Activated CD8-positive, alpha-beta T cell treated with anti-CD3 and anti-CD28 coated beads, Interleukin-2, amount 10 ng/mL, durations not matched to agents 7 days and 5 days (primary cell): ENCODE measurements at places on chromosomes 12 and 14. TPM values are rescaled to one million over a fixed set of nuclear protein-coding genes. Genes with fewer than 3 reads are reported as not detected.
A peak's percentile ranks its signal among the peaks of the same experiment; 100 is the strongest.

DNA sequence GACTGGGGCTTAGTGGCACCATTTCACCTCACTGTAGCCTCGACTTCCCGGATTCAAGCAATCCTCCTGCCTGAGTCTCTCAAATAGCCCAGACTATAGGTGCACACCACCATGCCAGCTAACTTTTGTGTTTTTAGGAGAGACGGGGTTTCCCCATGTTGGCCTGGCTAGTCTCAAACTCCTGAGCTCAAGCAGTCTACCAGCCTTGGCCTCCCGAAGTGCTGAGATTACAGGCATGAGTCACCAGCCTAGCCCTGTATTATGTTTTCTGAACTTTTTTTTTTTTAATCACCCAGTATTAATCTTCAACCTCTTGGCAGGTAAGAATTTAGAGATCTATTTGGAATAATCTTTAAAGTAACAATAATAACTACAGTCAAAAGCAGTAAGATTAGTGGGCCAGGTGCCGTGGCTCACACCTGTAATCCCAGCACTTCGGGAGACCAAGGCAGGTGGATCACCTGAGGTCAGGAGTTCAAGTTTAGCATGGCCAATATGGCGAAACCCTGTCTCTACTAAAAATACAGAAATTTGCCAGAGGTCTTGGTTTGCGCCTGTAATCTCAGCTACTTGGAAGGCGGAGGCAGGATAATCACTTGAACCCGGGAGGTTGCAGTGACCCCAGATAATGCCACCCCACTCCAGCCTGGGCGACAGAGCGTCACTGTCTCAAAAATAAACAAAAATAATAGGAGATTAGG is 8.6 kb downstream of the NANOG start:
- no peak overlapping the region for H3K4me3 ChIP-seq
- no peak overlapping the region for H3K27ac ChIP-seq
- H3K4me1 ChIP-seq: no peaks in the 10 kb centered on the region

DNA sequence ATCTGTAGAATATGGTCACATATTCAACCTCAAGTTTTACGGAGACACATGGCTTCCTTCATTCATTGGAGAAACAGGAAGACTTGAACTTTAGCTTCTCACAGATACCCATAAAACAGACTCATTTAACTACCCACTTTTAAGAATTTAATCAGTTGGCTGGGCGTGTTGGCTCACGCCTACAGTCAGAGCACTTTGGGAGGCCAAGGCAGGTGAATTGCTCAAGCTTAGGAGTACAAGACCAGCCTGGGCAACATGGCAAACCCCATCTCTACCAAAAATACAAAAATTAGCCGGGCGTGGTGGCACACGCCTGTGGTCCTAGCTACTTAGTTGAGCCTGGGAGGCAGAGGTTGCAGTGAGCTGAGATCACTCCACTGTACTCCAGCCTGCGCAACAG is 64.7 kb upstream of the STAC3 start:
- no peak overlapping the region for H3K4me3 ChIP-seq
- H3K36me3 ChIP-seq: peaks cover 2% of the 10 kb centered on the region
- no peak overlapping the region for H3K27ac ChIP-seq
- no peaks in the 10 kb centered on the region for H3K27me3 ChIP-seq

DNA sequence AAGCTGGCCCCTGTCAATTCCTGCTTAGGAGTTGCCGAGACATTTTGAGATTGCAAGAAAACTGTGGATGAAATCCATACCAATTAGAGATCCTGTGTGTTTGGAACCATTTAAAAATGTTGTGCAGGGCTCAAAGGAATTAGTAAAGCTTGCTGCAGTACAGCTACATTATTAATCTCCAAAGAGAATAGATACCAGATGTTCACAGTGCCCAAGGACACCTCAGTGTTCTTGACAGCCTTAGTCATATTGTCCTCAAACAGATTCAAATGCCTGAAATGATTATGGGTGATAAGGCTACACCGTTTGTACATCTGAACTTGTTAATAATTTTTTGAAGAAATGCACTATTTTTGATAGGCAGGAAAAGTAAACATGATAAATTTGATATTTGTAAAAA is 164.6 kb downstream of the MSRB3 start:
- no peak for DNase-seq
- H3K27me3 ChIP-seq: no peaks in the 10 kb centered on the region
- no peaks in the 10 kb centered on the region for H3K4me1 ChIP-seq

DNA sequence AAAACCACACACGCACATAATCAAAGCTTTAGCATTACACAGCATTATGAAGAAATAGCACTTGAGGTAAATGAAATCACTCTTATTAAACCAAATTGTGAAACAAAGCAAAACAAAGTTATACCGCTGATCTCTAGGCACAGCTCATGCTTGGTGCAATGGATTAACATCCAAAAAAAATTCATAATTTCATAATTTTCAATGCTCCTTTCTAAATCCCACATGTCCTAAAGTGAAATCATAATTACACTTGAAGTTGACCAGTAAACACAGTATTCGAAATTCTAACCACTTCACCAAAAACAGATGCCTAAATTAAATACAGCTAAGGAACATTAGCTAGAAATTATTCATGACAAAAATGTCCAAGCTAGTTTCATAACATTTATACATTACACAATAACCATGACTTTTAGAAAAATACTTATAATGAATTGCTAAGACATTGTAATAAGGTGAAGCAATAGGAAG is 1.5 kb downstream of the MLH3 start:
- no peak overlapping the region for H3K27ac ChIP-seq
- DNase-seq: no peak
- H3K4me3 ChIP-seq: peak overlapping the region; percentile 36
- H3K27me3 ChIP-seq: no peaks in the 10 kb centered on the region
- peaks cover 47% of the 10 kb centered on the region for H3K4me1 ChIP-seq
- H3K36me3 ChIP-seq: peaks cover 42% of the 10 kb centered on the region

DNA sequence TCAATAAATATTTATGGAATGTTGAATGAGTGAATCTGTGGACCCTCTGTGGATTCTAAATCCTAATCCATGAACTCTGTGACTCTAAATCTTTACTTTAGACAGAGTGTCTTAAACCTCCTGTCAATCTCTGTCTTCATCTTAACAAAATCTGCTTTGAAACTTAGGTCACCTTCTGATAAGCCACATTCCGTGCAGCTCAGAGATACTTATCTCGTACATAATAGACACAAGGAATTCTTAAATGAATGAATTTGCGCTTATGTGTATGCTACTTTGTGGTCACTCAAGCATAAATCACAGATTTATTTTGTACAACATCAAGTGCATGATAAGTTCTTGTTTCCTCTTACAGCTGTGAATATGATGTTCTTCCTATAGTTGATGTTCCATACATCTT is 2.2 kb upstream of the KRAS start:
- H3K27ac ChIP-seq: no peak overlapping the region
- H3K36me3 ChIP-seq: peaks cover 10% of the 10 kb centered on the region
- H3K4me1 ChIP-seq: peaks cover 18% of the 10 kb centered on the region
- DNase-seq: no peak
- H3K4me3 ChIP-seq: no peak overlapping the region
- peaks cover 2% of the 10 kb centered on the region for H3K27me3 ChIP-seq

DNA sequence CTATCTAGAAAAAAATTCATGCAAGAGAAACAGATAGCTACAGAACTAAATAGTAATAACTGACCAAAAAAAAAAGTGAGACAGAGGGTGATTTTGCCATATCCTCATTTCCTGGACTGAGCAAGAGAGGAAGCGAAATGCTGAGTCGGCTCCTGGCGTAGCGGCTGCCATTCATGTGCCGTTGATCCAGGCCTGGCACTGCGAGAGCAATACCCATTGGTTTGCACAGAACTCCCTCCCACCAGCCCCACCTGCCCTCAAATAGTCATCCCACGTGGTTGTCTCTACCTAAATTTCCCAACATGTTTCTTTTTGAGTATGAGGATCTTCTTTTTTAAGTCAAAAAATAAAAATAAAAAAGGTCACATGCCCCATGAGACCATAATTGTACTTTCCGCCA is 9.4 kb upstream of the WNT5B start:
- no peak for DNase-seq
- H3K4me1 ChIP-seq: peaks cover 28% of the 10 kb centered on the region
- no peaks in the 10 kb centered on the region for H3K36me3 ChIP-seq
- no peak overlapping the region for H3K4me3 ChIP-seq

GRCh38 chr14:45787167-45787566 is 534.2 kb upstream of the MIS18BP1 start:
- H3K36me3 ChIP-seq: no peaks in the 10 kb centered on the region
- DNase-seq: no peak
- H3K4me1 ChIP-seq: no peaks in the 10 kb centered on the region
- no peak overlapping the region for H3K27ac ChIP-seq

- H3K36me3 ChIP-seq: peaks cover 58% of the 10 kb centered on the region
- H3K4me1 ChIP-seq: peaks cover 22% of the 10 kb centered on the region
- no peaks in the 10 kb centered on the region for H3K27me3 ChIP-seq
- DNase-seq: no peak
- no peak overlapping the region for H3K4me3 ChIP-seq
Measured at GRCh38 chr14:88611878-88612277, 49.0 kb downstream of the ZC3H14 start.

DNA sequence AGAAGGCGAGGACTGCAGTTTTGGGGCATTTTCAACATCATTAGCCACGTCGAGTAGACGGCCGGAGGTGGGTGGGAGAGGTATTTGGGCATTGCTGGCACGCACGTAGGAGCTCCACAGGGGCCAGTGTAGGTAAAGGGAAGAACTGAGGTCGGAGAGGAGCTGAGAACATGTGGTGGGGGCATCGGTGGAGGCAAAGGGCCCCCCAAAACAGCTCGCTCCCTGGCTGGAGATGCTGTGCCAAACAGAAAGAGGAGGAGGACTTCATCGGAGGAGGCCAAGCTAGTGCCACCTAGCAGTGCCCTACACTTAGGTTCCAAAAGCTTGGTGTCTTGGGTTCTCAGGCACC is 52.0 kb upstream of the PPP2R5C start:
- H3K4me1 ChIP-seq: peaks cover 37% of the 10 kb centered on the region
- no peaks in the 10 kb centered on the region for H3K36me3 ChIP-seq
- H3K27me3 ChIP-seq: peaks cover 6% of the 10 kb centered on the region

ASB2 gene
- 17.0 TPM for total RNA-seq
